Cardiac muscle cell (in vitro differentiated cells and primary cell): ENCODE measurements at places on chromosomes 1 and 21. TPM values are rescaled to one million over a fixed set of nuclear protein-coding genes. Genes with fewer than 3 reads are reported as not detected.

DNA sequence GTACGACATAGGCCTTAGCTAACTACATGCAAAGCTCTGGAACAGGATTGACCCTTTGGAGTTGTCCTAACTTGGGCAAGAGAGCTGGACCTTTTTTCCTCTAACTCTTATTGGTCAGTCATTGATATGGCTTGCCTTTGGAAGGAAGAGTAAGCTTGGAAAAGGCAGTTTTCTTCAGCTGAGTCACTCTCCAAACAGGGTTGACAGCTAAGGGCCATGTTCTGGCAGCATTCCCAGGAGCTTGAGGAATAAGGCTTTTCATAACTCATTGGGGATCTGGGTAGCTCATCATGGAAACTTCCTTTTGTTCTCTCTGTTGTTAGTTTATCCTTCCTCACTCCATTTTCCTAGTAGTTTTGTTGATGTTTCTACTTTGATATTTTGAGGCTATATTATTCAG lies 14.5 kb upstream of the ERRFI1 start:
- DNase-seq = no peak

GRCh38 chr1:220189750-220190347 lies 82.4 kb downstream of the RAB3GAP2 start:
- DNase-seq = peak; percentile 47

DNA sequence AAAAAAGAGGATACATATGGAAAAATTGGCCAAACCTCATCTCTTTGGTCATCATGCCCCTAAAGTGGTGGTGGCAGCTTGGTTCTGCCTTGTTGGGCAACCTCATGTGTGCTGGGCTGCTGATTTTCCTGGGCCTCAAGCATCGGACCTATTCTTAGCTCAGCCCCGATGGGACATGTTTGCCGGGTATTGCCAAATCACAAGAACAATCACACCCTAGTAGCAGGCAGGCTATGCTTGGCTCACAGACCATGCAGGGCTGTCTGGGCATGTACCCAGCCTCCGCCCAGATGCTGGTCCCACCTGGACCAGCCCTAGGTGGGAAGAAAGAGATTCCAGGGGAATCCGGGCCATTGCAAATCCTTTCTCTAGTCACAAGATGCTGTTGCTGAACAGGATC lies 189.4 kb upstream of the FGGY start:
- DNase-seq = no peak

The UBE2J2 gene
- 87.3 and 93.1 TPM in 2 replicates for polyA plus RNA-seq

The CLDN19 gene
- polyA plus RNA-seq = 4.3 and 5.6 TPM in 2 replicates
